ENCODE measurements at places on chromosomes 12 and 14. TPM values are rescaled to one million over a fixed set of nuclear protein-coding genes. Genes with fewer than 3 reads are reported as not detected.

GRCh38 chr12:117903110-117903840 is 65.5 kb downstream of the KSR2 start:
- no peak overlapping the region for H3K4me3 ChIP-seq
- no peaks in the 10 kb centered on the region for H3K4me1 ChIP-seq
- H3K36me3 ChIP-seq = no peaks in the 10 kb centered on the region
- no peak for DNase-seq
- H3K27ac ChIP-seq = no peak overlapping the region

DNA sequence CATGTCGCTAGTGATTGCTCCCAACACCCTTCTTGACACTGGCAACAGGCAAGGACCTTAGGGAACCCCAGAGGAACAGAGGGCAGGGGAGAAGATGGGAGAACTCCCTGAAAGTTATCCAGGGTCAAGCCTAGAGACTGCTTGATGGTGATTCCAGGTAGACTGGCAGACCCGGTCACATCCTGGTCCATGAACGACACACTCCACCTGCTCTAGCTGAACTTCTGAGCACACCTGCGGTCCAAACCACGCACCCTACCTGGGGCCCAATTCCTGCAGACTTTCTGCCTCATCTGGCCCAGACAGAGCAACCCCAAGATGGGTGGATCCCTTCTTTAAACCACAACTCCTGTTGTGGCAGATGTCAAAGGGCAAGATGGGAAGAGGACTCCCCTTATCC is 34.2 kb downstream of the NCKAP5L start:
- H3K36me3 ChIP-seq = peaks cover 54% of the 10 kb centered on the region
- H3K27ac ChIP-seq = no peak overlapping the region

DNA sequence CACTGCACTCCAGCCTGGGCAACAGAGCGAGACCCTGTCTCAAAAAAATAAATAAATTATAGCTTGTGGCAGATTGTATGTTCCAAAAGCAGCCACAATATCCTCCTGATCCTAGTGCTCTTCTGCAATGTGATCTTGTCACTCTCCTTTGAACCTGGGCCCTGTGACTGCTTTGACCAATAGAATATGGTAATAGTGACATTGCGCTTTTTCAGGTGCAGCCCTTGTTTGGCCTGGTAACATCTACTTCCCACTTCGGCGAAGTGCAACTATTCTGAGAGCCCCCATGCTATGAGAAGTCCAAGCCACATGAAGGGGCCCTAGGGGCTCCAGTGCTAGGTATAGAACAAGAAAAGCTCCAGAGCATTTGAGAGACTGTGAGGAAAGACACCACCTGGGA is 31.1 kb upstream of the DENND5B start:
- no peak overlapping the region for H3K4me3 ChIP-seq
- H3K27me3 ChIP-seq = no peaks in the 10 kb centered on the region
- no peak for DNase-seq
- no peaks in the 10 kb centered on the region for H3K36me3 ChIP-seq

DNA sequence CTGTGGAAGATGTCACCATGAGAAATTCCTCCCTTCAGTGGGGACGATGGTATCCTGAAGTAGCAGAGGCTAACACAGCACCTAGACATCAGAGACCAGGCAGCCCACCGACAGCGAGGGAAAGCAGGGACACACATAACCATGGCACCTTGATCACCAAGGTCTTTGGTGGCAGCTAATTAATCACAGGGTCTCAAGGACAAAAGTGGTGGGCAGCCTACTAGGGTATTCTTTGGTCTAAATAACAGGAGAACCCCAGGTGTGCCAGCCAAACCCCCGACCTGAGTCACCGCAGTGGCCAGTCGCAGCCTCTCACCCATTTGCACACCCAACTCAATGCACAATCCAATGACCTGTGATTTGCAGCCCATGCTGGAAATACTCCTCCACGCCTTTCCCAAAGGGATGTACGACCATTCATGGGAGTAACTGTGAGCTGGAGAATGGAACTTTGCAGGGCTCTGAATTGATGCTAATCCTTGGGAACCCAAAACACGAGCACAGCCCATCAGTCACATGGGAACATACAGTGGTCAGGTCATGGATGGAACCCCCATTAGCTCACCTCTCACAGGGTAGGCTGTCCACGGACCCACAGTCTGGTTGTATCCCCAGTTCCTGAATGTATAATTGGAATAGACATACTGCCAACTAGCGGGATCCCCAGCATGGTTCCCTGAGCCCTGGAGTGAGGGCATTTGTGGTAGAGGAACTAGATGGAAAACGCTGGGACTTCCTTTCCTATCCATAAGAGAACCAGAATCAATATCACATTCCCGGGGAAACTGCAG is 58.7 kb upstream of the C14orf180 start:
- H3K4me1 ChIP-seq = no peaks in the 10 kb centered on the region
- no peak overlapping the region for H3K27ac ChIP-seq
- no peaks in the 10 kb centered on the region for H3K27me3 ChIP-seq
- no peak for DNase-seq
- H3K4me3 ChIP-seq = no peak overlapping the region

DNA sequence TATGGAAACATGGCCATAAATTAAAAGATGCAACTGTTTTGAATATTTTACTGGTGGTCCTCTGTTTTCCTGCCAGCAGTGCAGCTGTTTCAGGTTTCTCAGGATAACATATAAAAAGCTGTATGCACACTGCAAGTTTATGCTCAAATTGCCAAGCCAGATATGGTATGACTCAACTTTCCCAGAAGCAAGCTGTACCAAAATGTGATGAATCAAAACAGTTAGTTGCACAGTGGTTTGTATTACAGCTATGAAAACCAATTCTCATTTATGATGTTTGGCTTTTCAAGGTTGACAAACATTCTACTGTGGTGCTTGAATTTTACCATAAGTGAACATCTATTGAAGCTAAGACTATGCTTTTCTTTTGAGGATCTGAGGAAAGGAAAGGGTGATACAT is 15.5 kb downstream of the TRMT5 start:
- H3K27ac ChIP-seq = no peak overlapping the region
- DNase-seq = no peak
- H3K36me3 ChIP-seq = no peaks in the 10 kb centered on the region
- no peaks in the 10 kb centered on the region for H3K4me1 ChIP-seq

LGR5 gene
- 0.31 TPM for total RNA-seq

AKAP6 gene
- 117 TPM for total RNA-seq

MGST1 gene
- 173 TPM for total RNA-seq

IQSEC3 gene
- total RNA-seq = 0.39 TPM
